ENCODE measurements at places on chromosomes 1 and 21.

GRCh38 chr1:41015897-41016470 is 5.5 kb downstream of the SLFNL1 start:
- no peak for DNase-seq

DNA sequence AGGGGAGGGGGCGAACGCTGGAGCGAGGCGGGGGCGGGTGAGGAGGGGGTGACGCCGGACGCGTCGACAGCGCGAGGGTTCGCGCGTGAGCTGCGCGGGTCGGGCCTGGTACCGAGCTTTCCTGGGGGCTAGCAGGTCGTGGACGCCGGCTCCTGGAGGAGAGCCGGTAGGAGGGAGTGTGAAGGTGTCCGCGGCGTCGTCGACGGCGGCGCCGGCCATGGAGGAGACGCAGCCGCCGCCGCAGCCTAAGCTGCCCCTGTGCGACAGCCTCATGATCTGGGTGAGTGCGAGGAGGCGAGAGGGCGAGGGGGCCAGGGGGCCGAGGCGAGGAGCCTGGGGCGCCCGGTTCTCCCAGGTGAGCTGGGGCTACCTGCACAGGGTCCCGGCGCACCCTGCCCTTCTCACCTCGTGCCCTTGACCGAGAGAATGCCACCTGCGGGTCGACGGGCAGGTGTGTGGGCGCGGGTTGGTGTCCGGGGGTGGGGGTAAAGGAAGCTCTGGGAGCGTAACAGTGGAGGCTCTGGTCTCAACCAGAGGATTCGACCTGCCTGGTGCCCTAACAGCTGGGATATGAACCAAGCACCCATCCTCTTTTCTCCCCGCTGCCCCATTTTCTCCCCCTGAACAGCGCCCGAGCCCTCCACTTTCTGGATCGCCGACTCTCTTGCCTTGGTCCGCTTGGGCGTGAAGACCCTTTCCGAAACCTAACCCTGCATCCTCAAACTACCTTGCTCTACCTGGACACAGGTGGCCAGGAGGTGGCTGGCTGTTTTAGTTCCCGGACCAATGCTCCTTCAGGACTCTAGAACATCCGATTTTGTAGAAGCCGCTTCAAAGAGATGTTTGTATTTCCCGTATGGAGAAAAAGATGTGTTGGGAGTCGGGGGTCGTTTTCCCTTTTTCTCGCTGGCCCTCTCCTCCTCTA is at the start of gene HOOK1:
TSS of gene HOOK1 (plus strand) at position 49 of the 925 bp plus-strand sequence. CDS start at position 218, 169 bp downstream.
- DNase-seq, result no peak

DNA sequence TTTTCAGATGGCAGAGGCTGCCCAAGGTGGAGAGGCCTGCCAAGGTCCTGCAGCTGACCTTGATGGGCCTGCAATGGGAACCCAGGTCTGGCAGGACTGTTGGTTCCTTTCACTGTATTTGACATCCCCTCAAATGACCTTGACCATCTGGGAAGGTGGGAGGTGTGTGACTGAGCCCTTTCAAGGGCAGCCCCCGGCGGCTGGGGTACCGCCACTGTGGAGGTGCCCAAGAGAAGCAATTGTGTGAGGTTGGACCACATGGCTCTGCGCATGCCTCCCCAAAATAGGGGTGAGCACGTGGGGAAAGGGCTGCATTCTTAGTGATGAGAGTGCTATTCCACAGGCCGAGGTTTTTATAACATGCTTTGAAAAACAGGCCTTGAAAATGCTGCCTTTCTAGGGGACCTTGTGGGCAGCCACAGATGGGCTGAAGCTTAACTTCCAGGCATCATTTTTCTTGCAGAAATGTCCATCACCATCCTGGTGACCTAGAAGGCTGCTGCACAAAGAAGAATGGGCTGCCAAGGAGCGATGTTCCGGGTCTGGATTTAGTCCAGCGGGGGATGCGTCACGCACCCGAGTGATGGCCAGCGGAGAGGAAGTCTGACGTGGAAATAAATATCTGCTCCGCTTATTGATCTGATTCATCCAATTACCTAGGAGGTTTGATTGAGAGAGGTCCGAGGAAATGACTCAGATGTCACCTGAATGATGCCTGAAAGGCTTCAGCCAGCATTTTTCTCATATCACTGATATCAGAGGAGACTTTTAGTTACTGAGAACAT is 16.5 kb upstream of the UTS2 start:
- no peak for DNase-seq

DNA sequence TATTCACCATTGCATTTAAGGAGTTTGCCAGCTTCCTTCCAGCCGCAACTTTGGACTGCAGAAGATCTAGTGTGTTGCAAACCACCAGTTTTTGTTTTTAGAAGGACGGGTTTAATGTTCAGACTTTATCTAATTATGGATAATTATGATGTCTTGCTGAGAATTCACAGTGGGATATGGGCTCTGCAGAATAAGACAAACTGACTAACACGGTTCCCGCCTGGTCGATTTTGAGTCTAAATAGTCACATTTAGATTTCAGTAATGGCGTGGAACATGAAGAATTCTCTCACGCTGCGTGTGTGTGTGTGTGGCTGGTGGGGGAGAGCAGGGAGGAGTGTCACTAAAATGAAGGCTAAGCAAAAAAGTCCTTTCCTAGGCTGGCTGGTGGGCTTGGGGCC is 48.5 kb upstream of the DMRTB1 start:
- no peak for DNase-seq

GRCh38 chr1:188432427-188432826 is 1603.7 kb downstream of the PLA2G4A start:
- DNase-seq, result no peak

GRCh38 chr1:55571767-55572166 is 356.6 kb upstream of the USP24 start:
- DNase-seq, result no peak

All from activated CD4-positive, alpha-beta T cell treated with anti-CD3 and anti-CD28 coated beads, Interleukin-2, amount 50 U/mL, for 1 hour (primary cell).